Mesenteric fat pad (tissue), 1 donor: ENCODE measurements at places on chromosomes 11 and 22.

GRCh38 chr11:61309739-61310138 is 14.6 kb upstream of the VWCE start:
- DNase-seq = no peak

DNA sequence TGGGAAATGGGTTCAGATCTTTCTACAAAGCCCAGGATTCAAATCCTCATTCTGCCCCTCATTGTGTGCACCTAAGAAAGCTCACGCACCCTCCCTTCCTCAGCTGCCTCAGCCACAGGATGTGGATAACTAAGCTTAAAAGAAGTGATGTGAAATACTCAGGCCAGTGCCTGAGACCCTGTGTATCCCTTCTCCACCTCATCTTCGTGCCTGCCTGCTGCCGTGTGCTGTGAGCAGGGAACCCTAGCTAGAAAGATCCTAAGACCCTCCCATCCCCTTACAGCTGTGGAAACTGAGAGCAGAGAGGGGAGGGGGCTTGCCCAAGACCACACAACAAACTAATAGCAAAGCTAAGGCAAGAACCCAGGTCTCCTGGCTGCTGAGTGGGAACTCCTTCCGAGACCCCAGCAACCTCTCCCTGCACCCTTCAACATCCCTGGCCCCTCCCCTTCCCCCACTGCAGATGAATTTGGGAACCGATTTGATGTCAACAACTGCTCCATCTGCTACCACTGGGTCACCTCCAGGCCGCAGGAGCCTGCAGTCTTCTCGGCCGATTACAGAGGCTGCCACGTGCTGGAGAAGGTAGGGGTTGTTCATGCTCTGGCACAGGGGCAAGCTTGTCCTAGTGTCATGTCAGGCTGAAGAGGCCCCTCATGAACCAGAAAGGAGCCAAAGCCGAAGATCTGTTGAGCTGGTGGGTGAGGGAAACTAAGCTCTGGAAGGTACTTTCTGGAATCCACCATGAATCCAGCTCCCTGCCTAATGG is 1.5 kb downstream of the ZP1 start:
- peak; percentile 73 for DNase-seq

DNA sequence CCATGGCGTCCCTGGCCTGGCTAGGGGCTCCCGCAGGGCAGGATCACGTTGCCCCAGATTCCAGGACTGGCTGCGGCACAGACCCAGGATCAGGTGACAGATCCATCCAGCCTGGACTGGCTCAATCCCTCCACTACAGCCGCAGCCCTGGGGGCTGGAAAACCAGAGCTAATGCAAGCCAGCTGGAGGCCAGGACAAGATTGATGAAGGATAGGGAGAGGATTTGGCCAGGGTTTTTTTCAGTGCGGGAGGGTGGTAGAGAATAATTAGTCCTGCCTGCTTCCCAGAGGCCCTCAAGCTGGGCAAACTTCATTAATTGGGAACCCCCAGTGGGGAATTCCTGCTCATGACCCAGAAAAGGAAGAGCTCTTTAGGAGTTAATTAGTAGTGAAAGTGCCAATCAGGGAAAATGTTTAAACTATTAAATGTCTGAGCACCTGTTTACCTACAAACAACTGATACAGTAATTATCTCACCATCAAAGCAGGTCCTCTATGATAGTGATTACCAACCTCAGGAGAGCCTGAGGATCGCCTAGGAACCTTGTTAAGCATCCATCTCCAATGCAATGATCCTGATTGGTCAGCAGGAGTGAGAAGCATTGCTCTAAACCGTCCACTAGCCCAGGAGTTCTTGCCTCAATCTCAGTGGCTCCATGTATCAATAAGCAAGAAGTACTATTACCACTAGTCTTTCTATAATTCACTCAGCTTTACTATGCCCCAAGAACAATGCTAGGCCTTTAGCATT is 33.0 kb upstream of the MYOD1 start:
- no peak for DNase-seq

DNA sequence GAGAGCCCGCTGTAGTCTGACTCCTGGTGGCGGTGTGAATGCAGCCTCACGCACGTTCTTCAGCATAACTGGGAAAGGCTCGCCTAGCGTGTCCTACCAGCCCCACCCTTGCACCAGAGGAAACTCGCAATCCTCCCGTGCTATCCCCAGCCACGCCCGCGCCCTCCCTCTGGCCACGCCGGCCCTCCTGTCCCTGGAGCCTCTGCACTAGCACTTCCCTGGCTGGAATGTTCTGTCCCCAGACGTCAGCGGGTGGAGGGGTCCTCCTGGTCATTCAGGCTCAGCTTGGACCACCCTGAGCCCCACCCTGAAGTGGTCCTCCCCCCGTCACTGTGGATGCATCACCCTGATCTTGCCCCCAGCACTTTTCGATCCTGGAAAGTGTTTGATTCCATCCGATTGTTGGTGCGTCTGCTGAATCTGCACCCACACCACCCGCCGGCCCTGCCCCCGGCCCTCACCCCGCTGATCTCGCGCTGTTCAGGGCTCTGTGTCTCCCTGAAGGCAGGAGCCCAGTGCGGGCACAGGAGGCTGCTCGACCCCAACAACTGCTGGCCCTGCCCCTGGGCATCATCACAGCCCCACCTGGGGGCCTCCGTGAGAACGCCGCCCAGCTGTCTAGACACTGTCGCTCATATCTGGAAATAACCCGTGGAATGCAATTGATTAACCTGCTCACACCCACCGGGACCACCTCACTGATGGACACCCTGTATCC is 437.0 kb downstream of the TBC1D22A start:
- DNase-seq = peak; percentile 81

GRCh38 chr11:119794756-119795155 is 65.8 kb upstream of the NECTIN1 start:
- DNase-seq = no peak

GRCh38 chr11:71563406-71563805 is 2.0 kb upstream of the KRTAP5-10 start:
- DNase-seq = peak; percentile 26

- no peak for DNase-seq
Observed at GRCh38 chr11:89168396-89168795, 9.3 kb upstream of the TYR start.

GRCh38 chr22:48659404-48659996 is 1168.2 kb downstream of the BRD1 start:
- no peak for DNase-seq

- no peak for DNase-seq
Observed at GRCh38 chr11:35047769-35048168, 91.2 kb upstream of the CD44 start.

DNA sequence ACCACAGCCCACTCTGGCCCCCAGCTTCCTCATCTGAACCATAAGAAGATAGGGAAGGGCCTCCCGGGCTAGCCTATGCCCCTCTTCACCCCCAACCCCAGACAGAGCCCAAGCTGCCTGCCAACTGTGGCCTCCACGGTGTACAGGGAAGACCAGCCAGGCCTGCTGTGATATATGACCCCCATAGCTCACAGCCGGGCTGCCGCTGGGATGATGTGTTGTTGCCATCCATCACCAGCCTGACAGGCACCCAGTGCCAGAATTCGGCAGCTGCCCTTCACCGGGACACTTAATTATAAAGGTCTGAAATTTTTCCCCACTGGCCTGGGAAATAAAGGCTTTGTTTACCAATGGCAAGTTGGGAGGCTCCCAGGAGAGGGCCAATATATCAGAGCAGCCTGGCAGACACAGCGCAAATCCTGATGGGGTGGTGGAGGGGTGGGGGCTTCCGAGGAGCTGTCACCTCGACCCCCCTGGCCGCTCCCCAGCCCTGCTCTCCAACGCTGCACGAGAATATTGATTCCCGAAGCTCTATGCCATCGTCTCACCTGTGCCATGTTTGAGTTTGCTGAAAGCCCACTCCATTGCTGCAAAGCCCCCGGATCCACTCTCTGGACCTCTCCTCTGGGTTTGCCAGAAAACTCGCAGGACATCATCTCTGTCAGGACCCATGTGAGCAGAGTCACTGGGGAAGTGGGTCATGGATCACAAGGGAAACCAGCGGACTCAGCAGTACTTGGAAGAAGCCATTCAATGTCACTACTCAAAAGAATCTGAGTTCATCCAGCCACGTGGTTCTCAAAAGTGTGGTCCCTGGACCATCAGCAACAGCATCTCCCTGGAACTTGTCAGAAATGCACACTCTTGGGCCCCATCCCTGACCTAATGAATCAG is 296.9 kb downstream of the MN1 start:
- no peak for DNase-seq

DNA sequence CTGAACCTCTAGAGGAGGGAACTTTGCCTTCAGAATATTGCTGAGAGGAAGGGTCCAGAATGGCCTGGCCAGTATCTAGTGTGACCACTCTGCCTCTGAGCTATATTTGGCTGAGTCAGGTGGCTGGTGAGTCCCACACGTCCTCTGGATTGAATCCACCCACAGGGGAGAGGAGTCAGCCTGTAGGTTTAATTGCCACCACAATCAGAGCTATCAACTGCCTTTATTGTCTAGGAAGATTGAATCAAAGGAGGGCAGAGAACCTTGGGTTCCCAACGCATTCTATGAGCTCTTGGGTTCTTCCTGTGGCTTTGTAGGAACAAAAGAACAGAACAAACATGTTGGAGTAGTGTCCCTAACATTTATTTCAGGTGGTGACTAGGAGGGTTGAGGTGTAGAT is 67.7 kb downstream of the ST3GAL4 start:
- DNase-seq = no peak

DNA sequence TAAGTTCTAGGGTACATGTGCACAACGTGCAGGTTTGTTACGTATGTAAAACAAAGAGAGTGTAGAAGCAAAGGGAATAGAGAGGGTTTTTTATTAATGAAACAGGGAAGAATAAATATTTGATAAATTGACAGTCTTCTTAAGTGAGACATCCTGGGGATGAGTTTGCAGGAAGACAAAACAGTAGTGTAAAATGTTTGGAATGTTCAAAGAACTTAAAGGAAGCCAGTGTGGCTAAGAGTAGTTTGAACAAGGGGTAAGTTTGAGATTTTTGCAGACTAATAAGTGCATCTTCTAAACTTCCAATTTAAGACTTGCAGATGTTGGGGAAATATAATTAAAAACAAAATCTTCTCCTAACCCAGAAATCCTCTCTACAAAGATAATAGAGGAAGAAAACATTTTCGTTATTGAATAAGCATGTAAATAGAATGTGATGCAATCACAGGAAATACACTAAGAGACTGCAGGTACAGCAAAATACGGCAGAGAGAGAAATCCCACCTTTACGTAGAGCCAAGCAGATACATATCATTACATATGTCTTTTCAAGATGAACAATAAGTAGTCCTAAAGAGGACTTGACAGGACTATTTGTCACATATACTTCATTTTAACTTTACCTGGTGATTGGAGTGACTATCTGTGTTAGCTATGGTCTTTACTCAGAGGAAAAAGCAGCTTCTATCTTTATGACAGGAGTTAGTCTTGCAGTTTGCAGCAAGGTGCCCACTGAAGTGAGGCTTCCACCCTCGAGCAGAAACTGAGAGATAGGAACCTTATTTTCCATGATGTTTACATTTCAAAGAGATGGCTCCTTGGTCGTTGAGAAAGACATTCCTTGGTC is 402.1 kb downstream of the CNTN5 start:
- DNase-seq = no peak

GRCh38 chr11:44973632-44974401 is 23.1 kb upstream of the TP53I11 start:
- DNase-seq = no peak

DNA sequence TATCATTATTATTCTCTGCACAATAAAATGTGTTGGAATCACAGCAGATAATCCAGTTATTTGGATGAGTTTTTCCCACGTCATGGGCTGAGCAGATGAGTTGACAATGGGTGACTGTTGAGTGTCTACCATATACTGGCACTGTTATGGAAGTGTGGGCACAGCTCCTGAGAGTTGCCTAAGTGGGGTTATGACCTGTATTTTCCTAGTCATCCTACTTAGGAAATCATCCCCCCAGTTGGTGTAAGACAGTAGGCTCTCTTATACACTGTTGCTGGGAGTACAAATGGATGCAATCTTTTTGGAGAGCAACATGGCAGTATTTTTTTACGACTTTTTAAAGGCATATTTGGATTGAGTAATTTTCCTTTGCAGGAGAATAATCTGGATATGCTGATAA is 66.4 kb downstream of the TRAF6 start:
- no peak for DNase-seq

- DNase-seq = no peak
Observed at GRCh38 chr11:61297746-61298145, 2.6 kb upstream of the VWCE start.

DNA sequence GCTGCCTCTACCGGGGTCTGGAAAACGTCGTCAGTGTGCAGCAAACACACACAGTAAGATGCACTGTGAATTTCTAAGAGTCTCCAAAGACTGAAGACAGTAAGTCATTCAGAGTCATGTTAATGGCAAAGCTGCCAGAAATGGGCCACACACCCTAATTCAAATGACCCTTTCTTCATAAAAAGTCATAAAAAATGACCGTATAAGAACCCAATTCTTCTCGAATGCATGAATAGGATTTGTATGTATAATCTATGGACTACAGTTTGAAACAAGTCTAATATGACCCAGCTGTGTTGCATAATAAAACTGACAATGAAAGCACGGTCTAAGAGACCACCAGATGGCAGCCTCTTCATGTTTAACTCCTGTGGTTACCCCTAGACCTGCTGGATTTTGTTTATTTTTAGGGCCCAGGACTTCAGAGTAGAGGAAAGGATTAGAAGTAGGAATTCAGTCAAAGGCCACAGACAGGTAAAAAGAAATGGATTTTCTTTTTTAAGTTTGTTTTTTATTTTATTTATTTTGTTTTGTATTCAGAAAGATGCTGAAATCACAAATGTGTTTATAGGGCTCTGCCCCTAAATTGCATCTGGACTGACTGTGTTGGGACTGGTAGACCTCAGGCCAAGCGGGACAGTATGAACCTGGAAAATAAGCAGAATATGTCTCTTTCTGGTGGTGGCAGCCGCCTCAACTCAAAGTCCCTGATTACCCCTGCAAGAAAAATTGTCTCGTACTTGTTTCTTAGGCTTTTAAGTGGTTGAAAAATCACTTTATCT is 32.1 kb upstream of the SLC5A12 start:
- DNase-seq = no peak

DNA sequence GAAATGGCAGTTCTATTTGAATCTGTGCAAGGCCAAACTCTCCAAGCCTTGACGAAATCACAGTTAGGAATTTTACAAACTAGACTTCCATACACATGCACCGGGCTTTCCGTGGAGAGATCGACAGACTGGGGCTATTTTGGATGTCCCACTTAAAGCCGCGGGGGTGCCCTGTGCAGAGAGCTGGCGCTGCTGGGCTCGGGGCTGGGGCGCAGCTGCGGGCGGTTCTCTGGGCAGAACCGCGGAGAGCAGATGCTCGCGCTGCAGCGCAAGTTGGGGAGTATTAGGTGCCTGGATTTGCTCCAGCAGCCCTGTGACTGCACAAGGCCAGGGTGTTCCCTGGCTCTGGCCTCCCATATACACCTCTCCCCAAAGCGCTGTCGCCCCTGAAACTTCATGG is 67.2 kb downstream of the SPATA19 start:
- no peak for DNase-seq

GRCh38 chr22:27440304-27440865 is 361.2 kb downstream of the MN1 start:
- DNase-seq = no peak
